Sigmoid colon (tissue), 7 donors: ENCODE measurements at places on chromosomes 5 and 9. TPM values are rescaled to one million over a fixed set of nuclear protein-coding genes. Genes with fewer than 3 reads are reported as not detected.

- DNase-seq, result no peak
Measured at GRCh38 chr5:38854907-38855306, 9.1 kb downstream of the OSMR start.

DNA sequence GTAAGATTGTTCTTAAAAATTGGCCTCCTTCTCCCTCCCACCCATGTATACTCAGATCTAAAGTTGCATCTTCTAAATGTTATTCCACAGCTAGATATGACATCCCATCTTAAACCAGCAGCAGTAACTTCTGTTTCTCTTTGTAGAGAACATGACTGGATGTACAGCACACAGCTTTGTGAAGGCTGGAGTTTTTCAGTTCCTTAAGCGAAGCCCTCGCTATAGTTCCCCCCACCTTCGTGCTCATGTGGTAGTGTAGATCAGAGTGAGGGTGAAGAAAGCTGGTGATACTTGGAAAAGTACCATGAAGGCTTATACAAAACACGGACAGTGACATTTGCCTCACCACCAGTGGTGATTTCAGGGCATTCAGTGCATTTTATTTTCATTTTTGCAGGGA lies 137.5 kb downstream of the MAT2B start:
- DNase-seq, result no peak

DNA sequence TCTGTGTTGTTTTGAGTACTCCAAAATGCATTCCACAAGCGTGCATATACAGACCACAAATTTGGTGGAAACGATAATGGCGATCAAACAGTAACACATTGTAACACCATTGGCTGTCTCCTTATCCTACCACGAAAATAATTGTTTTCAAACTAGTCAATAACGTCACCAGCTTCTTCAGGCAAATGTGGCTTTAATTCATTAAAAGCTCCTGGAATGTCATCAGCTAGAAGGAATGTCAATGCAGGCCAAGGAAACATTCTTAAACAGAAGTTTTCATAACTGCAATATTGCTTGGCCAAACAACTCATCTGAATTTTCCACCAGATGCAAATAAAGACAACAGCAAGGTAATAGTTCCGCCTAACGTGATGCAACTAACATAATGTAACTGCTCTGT lies 71.6 kb upstream of the XPA start:
- no peak for DNase-seq

- no peak for DNase-seq
Measured at GRCh38 chr9:133078486-133078885, 16.7 kb downstream of the CEL start.

DNA sequence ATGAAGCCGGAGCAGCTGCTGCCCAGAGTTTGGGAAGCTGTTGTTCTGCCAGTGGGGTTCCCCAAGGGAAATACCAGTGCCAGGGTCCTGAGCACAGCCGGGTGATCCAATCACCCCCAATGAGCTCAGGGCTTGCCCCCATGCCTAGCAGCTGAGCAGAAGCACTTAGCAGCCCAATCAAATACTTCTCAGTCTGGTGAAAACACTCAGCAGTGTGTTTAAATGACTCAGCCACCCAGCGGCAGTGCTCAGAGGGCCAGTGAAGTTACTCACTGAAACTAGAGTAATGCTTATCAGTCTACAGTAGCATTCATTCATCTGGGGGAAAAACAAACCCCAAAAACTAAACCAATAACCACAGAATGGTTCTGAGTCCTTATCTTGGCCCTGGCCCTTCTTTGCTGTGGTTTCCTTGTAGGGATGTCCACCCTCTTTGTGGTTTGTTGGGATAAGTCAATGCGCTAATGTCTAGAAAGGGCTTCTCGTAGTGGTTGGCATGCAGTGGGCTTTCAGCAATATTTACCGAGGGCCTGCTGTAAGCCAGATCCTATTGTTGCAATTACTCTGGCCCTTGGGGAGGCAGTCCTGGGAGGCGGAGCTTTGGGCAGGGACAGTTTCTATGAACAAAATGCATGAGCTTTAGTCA lies 43.1 kb downstream of the LHX2 start:
- DNase-seq, result no peak

The CD14 gene
- 96.9 TPM for total RNA-seq

The ACSL6 gene
- 2.2 TPM for total RNA-seq

The LIX1 gene
- total RNA-seq, result 3.6 TPM
